ENCODE measurements at places on chromosomes 2 and 18. TPM values are rescaled to one million over a fixed set of nuclear protein-coding genes. Genes with fewer than 3 reads are reported as not detected.

The CNRIP1 gene
- 36.6 TPM for total RNA-seq

The C1GALT1C1L gene
- total RNA-seq, result 1.2 TPM

The XDH gene
- under 0.01 TPM for total RNA-seq

The ACOXL gene
- total RNA-seq, result 0.06 TPM

The RUFY4 gene
- 0.10 TPM for total RNA-seq

The UGT1A3 gene
- total RNA-seq, result not detected

The KIF5C gene
- 79.2 TPM for total RNA-seq

The ERFE gene
- total RNA-seq, result 1.8 TPM

The TRIM54 gene
- 0.17 TPM for total RNA-seq

The CFC1 gene
- 3.3 TPM for total RNA-seq

The PDE1A gene
- 37.0 TPM for total RNA-seq

The GCG gene
- not detected for total RNA-seq

The SS18 gene
- total RNA-seq, result 92.0 TPM

The TMEM169 gene
- total RNA-seq, result 7.7 TPM

The OR6B2 gene
- total RNA-seq, result not detected

The CCDC85A gene
- total RNA-seq, result 12.1 TPM

The PLA2R1 gene
- total RNA-seq, result 30.9 TPM

The GALNT13 gene
- 21.6 TPM for total RNA-seq

The SCTR gene
- total RNA-seq, result 0.10 TPM

The GBX2 gene
- total RNA-seq, result 1.9 TPM

The SPP2 gene
- not detected for total RNA-seq

The COA5 gene
- 65.7 TPM for total RNA-seq

The SRD5A2 gene
- 0.17 TPM for total RNA-seq

The SIX2 gene
- 5.5 TPM for total RNA-seq

The CHRNG gene
- not detected for total RNA-seq

The DLX1 gene
- 0.61 TPM for total RNA-seq

The MYL12B gene
- 482 TPM for total RNA-seq

The PLEKHB2 gene
- total RNA-seq, result 68.9 TPM

The SLC5A7 gene
- total RNA-seq, result 40.3 TPM

The CAPN14 gene
- 0.28 TPM for total RNA-seq

The SLC9A4 gene
- total RNA-seq, result 0.06 TPM

The LOXL3 gene
- 10.5 TPM for total RNA-seq

The LOXHD1 gene
- total RNA-seq, result 0.20 TPM

The ATG9A gene
- 45.9 TPM for total RNA-seq

The FAM117B gene
- 21.6 TPM for total RNA-seq

The TM4SF20 gene
- not detected for total RNA-seq

The KCNE4 gene
- 13.3 TPM for total RNA-seq

The MPP4 gene
- 0.89 TPM for total RNA-seq

The HMSD gene
- 1.2 TPM for total RNA-seq

The FLACC1 gene
- 5.0 TPM for total RNA-seq

The NYAP2 gene
- total RNA-seq, result 12.6 TPM

The LRP1B gene
- total RNA-seq, result 70.2 TPM

The ROCK1 gene
- total RNA-seq, result 33.8 TPM

The CHRND gene
- total RNA-seq, result 0.10 TPM

The CD207 gene
- total RNA-seq, result not detected

The ANTXR1 gene
- total RNA-seq, result 45.7 TPM

The KATNAL2 gene
- total RNA-seq, result 9.6 TPM

The ASTL gene
- not detected for total RNA-seq

The ABCA12 gene
- 0.10 TPM for total RNA-seq

The GPD2 gene
- total RNA-seq, result 92.4 TPM

The REEP1 gene
- total RNA-seq, result 118 TPM

The MALT1 gene
- total RNA-seq, result 28.4 TPM

The SLC16A14 gene
- total RNA-seq, result 45.9 TPM

The PTPRN gene
- 12.6 TPM for total RNA-seq

The B4GALT6 gene
- total RNA-seq, result 15.2 TPM

All from spinal cord (tissue), 10 donors.